Nephron progenitor cell (in vitro differentiated cells): ENCODE measurements at places on chromosomes 2 and 18.

DNA sequence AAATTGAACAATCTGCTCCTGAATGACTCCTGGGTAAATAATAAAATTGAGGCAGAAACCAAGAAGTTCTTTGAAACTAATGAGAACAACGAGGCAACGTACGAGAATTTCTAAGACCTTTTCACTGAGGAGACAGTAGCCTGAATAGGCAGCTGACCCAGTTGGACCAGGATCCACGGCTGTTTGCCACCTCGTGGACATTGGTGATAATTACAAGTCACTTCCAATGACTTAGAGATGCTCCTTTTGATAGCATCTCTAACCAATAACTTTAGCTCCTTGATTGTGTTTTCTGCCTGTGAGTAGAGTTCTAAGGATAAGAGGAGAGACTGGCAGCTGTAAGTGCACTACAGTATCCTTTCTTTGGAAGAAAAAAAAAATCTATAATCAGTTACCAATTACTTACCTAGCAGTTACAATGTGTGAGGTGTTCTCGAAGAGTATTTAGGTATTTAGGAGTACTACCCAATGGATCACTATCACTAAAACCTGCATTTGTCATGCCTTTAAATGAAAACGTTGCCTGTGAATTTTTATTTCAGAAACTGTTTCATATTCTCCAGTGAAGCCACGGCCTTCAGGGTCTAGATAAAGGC is 31.3 kb upstream of the CNTNAP5 start:
- no peaks in the 10 kb centered on the region for H3K36me3 ChIP-seq
- H3K4me1 ChIP-seq: no peaks in the 10 kb centered on the region
- peaks cover 3% of the 10 kb centered on the region for H3K27me3 ChIP-seq
- H3K27ac ChIP-seq: no peak overlapping the region
- H3K4me3 ChIP-seq: no peak overlapping the region

DNA sequence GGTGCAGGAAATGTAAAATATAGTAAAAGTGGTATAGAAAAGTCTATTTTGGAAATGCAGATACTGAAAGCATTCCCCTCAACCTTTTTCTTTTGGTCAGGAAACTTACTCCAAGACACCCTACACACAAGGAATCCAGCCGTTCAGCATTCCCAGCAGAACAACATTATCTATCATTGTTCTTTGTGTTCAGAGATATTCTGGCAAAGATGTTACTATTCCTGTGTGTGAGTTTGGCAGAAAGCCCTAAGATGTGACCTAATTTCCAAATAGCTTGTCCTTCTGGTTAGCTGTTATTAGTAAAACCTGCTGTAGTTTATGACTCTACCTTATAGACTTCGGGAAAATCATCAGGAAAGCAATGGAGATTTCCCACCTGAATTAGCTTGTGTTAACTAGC is 78.1 kb upstream of the PELI1 start:
- peaks cover 6% of the 10 kb centered on the region for H3K27me3 ChIP-seq
- H3K36me3 ChIP-seq: no peaks in the 10 kb centered on the region
- H3K27ac ChIP-seq: no peak overlapping the region
- no peak for DNase-seq
- no peak overlapping the region for H3K4me3 ChIP-seq

DNA sequence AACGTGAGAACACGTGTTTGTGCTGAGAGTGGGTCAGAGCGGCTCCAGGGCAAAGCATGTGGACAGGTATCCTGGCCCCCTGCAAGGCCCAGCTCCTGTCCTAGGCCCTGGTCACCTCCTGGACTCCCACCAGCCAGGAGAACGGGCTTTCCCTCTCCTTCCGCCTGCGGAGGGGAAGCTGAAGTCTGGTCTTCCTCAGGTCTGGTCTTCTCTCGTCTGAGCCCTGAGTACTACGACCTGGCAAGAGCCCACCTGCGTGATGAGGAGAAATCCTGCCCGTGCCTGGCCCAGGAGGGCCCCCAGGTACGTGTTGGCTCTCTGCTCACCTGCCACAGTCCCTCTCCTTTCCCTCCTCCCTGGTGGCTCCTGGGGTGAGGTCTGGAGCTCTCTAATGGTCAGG is 963 bp downstream of the GNLY start:
- no peaks in the 10 kb centered on the region for H3K36me3 ChIP-seq
- H3K27me3 ChIP-seq: peaks cover 21% of the 10 kb centered on the region
- no peak for DNase-seq

GRCh38 chr2:24342110-24342910 is 18.0 kb downstream of the ITSN2 start:
- no peak overlapping the region for H3K27ac ChIP-seq
- peaks cover 3% of the 10 kb centered on the region for H3K27me3 ChIP-seq
- DNase-seq: no peak
- no peak overlapping the region for H3K4me3 ChIP-seq
- peaks cover 10% of the 10 kb centered on the region for H3K4me1 ChIP-seq

- H3K4me3 ChIP-seq: no peak overlapping the region
- no peak for DNase-seq
- H3K36me3 ChIP-seq: peaks cover 63% of the 10 kb centered on the region
- H3K27ac ChIP-seq: no peak overlapping the region
Observed at GRCh38 chr2:127985735-127986134, 42.1 kb downstream of the SAP130 start.

GRCh38 chr18:13646633-13647032 is 79.7 kb downstream of the FAM210A start:
- H3K27ac ChIP-seq: no peak overlapping the region
- peaks cover 5% of the 10 kb centered on the region for H3K4me1 ChIP-seq
- no peaks in the 10 kb centered on the region for H3K27me3 ChIP-seq
- H3K36me3 ChIP-seq: no peaks in the 10 kb centered on the region
- no peak for DNase-seq
- no peak overlapping the region for H3K4me3 ChIP-seq

- no peak overlapping the region for H3K4me3 ChIP-seq
- H3K4me1 ChIP-seq: peaks cover 16% of the 10 kb centered on the region
- H3K27ac ChIP-seq: no peak overlapping the region
- H3K36me3 ChIP-seq: no peaks in the 10 kb centered on the region
Observed at GRCh38 chr2:72914206-72914559, 3.1 kb upstream of the EMX1 start.

GRCh38 chr2:236256366-236256985 is 7.7 kb downstream of the ASB18 start:
- peaks cover 11% of the 10 kb centered on the region for H3K27me3 ChIP-seq
- no peak overlapping the region for H3K4me3 ChIP-seq
- H3K4me1 ChIP-seq: peaks cover 32% of the 10 kb centered on the region
- DNase-seq: no peak
- H3K36me3 ChIP-seq: peaks cover 17% of the 10 kb centered on the region
- H3K27ac ChIP-seq: peak overlapping the region; percentile 13

GRCh38 chr2:165440367-165440766 is 29.1 kb upstream of the CSRNP3 start:
- peaks cover 3% of the 10 kb centered on the region for H3K27me3 ChIP-seq
- H3K4me3 ChIP-seq: no peak overlapping the region
- DNase-seq: peak; percentile 8
- H3K4me1 ChIP-seq: peaks cover 48% of the 10 kb centered on the region
- H3K27ac ChIP-seq: peak overlapping the region; percentile 84

DNA sequence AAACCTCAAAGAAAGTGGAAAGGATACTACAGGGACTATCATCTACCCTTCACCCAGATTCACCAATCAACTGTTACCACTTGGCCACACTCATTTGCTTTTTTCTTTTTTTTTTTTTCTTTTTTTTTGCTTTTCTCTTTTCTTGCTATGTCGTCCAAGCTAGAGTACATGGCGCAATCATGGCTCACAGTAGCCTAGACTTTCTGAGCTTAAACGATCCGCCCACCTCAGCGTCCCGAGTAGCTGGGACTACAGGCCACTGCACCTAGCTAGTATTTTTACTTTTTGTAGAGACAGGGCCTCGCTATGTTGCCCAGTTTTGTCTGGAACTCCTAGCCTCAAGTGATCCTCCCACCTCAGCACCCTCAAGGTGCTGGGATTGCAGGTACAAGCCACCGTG is 24.0 kb downstream of the BIN1 start:
- peaks cover 3% of the 10 kb centered on the region for H3K27me3 ChIP-seq
- peaks cover 12% of the 10 kb centered on the region for H3K36me3 ChIP-seq
- peaks cover 97% of the 10 kb centered on the region for H3K4me1 ChIP-seq
- H3K4me3 ChIP-seq: peak overlapping the region; percentile 42

DNA sequence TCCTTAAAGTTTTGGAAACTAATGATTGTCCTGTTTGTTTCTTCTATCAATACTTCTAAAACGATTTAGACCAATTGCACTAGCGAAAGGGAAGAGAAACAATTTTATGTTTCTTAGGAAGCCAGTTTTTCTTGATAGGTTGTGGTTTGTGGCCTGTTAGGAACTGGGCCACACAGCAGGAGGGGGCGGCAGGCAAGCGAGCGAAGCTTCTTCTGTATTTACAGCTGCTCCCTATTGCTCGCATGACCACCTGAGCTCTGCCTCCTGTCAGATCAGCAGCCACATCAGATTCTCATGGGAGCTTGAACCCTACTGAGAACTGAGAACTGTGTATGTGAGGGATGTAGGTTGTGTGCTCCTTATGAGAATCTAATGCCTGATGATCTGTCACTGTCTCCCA is 201.5 kb upstream of the PXDN start:
- H3K4me3 ChIP-seq: no peak overlapping the region
- H3K27ac ChIP-seq: no peak overlapping the region
- H3K27me3 ChIP-seq: peaks cover 27% of the 10 kb centered on the region
- H3K4me1 ChIP-seq: peaks cover 7% of the 10 kb centered on the region

- H3K36me3 ChIP-seq: peaks cover 41% of the 10 kb centered on the region
- no peak overlapping the region for H3K27ac ChIP-seq
- H3K27me3 ChIP-seq: peaks cover 3% of the 10 kb centered on the region
- DNase-seq: no peak
Observed at GRCh38 chr2:239161711-239162140, 239.1 kb downstream of the HDAC4 start.

- H3K27me3 ChIP-seq: peaks cover 3% of the 10 kb centered on the region
- H3K4me3 ChIP-seq: no peak overlapping the region
- no peak overlapping the region for H3K27ac ChIP-seq
- H3K4me1 ChIP-seq: peaks cover 6% of the 10 kb centered on the region
Observed at GRCh38 chr2:168237741-168238140, 9.7 kb downstream of the STK39 start.
